ENCODE measurements at places on chromosomes 3 and 15. TPM values are rescaled to one million over a fixed set of nuclear protein-coding genes. Genes with fewer than 3 reads are reported as not detected.

Gene GOLGA6A
- not detected for total RNA-seq

DNA sequence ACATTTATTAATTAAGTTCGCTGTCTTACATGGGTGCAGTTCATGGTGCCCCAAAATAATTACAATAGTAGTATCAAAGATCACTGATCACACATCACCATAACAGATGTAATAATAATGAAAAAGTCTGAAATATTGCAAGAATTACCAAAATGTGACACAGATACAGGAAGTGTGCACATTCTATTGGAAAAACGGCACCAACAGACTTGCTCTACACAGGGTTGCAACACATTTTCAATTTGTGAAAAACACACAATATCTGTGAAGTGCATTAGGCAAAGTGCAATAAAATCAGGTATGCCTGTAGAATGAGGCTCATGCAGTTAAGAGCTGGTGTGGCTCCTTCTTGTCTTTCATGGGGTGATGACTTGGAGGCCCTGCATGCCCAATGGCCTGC is 265.8 kb downstream of the RPLP1 start:
- DNase-seq = no peak

DNA sequence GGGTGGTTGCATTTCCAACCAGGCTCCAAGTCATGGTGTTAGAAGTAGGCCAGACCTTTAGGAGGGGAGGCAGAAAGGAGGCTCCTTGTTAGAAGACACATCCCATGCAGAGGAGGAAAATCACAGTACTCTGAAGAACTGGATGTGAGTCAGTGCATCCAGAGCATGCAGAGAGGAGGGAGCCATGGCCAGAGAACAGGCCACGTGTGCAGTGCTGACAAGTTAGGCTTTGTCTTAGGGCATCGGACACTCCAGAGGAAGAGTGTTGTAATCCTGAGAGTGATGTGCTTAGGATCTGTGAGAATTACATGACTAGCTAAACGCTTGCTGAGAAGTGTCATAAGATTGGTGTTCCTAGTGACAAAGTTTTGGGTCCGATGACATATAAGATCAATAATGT is 456.5 kb upstream of the THRB start:
- DNase-seq = no peak

Gene OSTN
- not detected for total RNA-seq

GRCh38 chr15:28936081-28936480 is 50.3 kb downstream of the APBA2 start:
- DNase-seq = no peak
